ENCODE measurements at places on chromosomes 5 and 9.
A peak's percentile ranks its signal among the peaks of the same experiment; 100 is the strongest.

GRCh38 chr5:142810081-142810480 is 39.9 kb downstream of the ARHGAP26 start:
- DNase-seq: no peak

- DNase-seq: no peak
Measured at GRCh38 chr5:154273028-154273617, 82.6 kb downstream of the GALNT10 start.

- no peak for DNase-seq
Measured at GRCh38 chr9:16069671-16070454, 517.0 kb downstream of the CCDC171 start.

DNA sequence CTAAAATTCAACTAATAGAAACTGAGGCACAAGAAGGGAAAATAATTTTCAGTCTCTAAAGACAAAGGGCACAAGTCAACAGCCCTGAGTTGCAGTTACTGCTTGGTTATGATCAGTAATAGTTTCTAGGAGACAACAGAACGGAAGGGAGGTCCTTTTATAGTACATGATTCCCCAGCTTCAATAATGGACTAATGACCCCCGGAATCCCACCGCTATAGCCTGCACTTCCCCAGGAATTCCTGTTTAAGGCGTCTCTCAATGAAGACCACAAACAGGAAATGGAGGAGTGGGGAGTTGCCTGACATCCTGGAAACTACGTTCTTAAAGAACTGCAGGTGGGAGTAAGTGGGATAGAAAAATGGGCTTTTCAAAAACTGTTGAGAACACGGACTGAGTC is 60.6 kb downstream of the DIAPH1 start:
- peak; percentile 48 for DNase-seq

GRCh38 chr5:32018476-32019436 is 155.4 kb downstream of the GOLPH3 start:
- no peak for DNase-seq

DNA sequence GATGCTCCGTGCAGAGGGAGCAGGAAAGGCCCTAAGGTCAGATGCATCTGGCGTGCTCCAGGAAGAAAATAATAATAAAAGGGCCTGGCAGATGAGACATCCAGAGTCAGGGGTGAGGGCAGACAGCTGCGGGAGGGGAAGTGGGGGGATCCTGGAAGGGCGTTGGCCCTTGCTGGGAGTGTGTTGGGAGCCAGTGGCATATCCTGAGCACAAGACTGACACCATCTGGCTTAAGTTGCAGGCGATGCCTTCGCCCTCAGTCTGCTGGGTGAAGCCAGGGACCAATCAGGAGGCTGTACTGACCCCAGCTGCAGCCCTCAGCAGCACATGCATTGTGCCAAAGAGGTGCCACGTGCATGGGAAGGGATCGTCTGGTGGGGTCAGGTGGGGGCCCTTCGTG is 3.8 kb downstream of the OR2V2 start:
- peak; percentile 65 for DNase-seq

- DNase-seq: no peak
Measured at GRCh38 chr5:126693806-126694205, 83.1 kb upstream of the LMNB1 start.

DNA sequence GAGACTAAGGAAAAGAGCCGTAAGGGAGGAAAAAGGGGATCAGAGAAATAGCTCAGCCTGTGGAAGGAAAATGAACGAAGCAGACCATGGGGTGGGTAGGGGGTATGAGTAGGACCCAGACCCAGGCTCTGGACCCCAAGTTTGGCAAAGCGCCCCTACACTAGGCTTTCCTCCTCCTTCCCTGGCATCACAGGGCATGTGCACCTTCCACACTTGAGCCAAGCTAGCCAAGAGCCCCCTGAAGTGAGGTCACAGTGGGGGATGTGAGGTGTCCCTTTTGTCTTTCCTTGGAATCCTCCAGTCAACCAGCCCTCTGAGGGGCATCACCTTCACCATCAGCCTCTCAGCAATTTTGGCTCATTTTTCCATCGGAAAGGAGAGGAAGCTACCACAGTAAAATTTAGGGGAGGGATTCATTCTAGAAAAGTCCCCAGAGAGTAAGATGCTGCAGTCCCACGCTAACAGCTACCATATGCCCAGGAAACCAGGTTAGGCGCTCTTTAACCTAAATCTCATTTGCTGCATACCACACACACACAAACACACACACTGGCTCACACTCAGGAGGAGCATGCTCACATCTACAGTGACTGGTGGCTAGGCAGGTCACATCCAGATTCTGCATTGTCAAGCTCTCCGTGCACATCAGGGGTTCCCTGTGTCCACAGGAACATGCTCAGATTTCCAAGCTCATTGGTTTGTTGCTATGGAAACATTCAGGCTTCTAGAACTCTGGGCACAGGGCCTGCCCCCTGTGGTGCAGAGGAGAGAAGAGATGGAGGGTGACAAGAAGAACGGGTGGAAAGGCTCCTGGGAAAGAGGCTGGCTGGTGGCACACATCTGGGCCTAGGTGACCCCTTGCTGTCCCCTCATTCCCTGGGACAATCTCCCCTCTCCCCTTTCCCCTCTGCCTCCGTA is 9.9 kb downstream of the REEP2 start:
- peak; percentile 47 for DNase-seq

DNA sequence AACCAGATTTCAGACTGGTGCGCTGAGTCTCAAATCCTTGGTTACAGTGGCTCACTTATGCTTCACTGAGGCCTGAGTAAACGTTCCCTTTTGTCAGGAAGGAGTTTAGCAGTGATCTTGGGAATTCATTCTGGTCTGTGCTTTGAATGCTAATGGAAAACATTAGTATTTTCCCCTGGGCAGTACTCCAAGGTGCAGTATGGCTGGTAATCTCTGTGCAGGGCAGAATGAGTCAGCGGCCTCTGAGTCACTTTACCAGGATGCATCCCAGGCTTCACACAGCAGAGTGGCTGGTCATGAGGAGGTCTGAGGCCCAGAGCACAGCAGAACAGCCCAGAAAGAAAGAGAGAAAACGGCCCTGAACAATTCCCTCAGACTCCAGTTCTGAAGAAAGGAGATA is 54.0 kb downstream of the PCA3 start:
- DNase-seq: no peak

DNA sequence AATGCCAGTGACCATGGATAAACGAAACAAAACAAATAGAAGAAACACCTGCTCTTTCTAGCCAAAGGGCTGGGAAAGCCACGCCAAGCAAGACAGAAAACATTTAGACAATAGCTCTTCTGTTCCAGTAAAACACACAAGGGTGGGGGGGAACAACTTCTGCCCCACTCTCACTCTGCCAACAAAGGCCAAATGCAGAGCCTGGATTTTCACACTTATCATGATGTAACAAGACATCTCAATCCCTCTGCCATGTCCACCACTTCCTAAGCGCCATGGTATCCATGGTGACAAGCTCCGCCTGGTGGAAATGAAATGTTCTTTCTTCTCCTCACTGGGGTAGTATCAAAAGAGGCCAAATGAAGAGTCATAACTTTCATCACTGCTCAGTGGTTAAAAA is 60.6 kb downstream of the DRD1 start:
- DNase-seq: peak; percentile 27

DNA sequence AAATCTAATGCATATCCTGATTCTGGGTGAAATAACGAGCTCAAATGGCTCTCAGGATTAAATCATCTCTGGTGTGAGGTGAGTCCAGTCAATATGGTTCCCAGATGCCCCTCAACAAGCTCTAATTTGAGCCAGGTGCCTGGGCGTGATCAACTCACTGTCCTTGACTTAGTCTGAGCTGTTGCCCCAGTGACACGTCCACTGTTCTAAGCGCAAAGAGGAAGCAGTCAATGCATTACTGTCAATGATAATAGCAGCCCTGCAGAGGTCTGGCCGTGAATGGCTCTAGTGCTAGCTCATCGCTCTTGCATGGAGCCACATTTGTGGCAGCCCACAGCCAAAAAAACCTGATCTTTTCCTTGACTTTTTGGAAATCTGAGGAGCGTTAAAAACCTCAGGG is 128.6 kb upstream of the EFNA5 start:
- peak; percentile 43 for DNase-seq

DNA sequence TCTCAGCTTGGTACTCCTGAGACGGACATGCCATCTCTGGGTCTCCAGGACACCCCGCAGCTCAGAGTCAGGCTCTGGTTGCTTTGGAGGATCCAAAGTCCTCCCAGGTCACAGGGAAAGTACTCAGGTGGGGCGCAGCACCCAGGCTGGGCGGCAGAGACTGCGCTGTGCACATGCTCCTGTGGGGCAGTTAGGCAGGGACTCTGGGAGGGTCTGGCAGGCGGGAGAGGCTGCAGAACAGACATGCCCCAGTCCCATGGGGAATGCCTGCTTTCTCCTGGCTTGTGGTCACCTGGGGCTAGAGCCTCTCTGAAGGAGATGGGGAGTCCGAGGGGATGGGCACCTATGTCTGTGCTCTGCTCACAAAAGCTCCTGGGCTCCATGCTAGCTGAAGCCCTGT is 45.3 kb upstream of the ITGA2 start:
- no peak for DNase-seq

DNA sequence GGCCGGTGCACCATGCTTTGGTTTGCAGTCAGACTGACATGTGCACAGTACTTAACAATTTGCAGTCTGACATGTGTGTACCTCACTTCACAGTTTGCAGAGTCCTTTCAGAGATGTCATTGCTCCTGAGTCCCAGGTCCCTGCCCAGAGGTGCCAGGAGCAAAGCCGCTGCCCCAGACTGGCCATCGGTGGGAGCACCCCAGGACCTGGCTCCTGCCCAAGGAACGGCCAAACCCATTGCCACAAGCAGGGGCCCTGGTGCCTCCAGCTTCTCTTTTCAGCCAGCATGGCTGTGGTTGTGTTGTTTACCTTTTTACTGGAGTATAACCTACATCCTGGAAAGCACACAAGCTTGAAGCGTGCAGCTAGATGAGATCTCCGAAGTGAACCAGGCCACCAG is 28.6 kb downstream of the RASGEF1C start:
- no peak for DNase-seq

- no peak for DNase-seq
Measured at GRCh38 chr5:142097681-142098080, 10.9 kb upstream of the NDFIP1 start.
